CD4-positive, alpha-beta T cell treated with Interleukin-21 for 1 hour (primary cell): ENCODE measurements at places on chromosomes 5 and 9.
A peak's percentile ranks its signal among the peaks of the same experiment; 100 is the strongest.

GRCh38 chr5:4197151-4197550 lies 601.5 kb downstream of the IRX1 start:
- no peak for DNase-seq

GRCh38 chr9:16369427-16369826 lies 501.0 kb downstream of the BNC2 start:
- no peak for DNase-seq

GRCh38 chr5:177402271-177403043 lies 2.0 kb upstream of the PFN3 start:
- DNase-seq: peak; percentile 74

- no peak for DNase-seq
These were observed 540.5 kb downstream of the KCTD16 start for GRCh38 chr5:144711172-144711571.

DNA sequence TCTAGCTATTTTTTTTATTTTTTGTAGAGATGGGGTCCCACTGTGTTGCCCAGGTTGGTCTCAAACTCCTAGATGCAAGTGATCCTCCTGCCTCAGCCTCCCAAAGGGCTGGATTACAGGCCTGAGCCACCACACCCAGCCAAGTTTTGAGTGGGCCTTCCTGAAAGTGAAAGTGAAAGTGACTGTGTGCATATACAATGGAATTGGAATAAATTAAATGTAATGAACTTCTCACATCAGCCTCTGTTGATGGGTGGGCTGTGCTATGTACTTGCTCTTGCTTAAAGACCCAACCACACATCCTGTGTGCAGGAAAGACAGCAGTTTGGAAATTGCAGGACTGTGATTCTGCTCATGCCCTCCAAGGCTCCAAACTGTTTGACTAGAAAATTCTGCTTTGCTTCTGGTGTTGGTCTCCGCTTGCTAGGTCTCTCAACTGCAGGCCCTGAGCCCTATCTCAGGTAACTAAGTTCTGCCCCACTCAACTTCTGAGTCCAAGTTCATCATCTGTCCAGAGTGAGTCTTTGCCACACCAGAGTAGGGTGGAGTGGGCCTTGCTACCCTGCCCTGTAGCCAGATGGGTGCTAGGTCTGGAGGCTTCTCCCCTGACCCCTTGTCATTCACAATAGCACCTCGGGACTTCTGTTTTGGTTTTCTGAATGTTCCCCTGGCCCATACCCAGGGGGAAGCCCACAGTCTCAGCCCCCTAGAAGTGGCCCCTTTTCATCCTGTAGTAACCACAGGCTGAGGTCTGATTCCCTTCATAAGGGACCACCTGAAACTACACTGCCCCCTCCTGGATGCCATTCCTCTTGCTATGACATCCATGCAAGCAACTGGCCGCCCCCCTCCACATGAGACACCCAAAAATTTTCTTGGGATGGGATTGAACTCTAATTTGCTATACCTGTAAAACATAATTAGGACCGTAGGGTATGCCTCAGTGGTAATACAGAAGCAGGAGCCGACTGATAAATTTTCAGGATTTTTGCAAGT lies 36.5 kb upstream of the RAD23B start:
- DNase-seq: peak; percentile 12

DNA sequence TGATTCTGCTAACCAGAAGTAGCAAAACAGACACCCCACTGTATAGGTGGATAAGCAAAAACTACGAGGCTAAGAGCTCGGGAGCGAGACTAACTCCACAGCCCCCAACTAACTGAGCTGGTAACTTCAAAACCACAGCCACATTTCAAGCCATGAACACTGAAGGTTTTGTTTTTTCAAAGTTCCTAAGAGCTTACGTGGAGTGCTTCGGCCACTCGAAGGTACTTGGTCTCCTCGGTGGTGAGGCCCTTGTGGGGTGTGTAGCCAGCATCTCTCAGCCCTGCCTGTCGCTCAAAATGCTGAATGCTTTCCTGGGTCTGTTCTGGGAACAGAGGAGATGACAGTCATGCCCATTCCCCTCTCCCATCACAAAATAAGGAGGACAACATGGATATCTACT lies 11.1 kb downstream of the KIAA1191 start:
- no peak for DNase-seq

GRCh38 chr9:71552480-71552879 lies 215.8 kb downstream of the CEMIP2 start:
- DNase-seq: no peak

- DNase-seq: no peak
These were observed 128.2 kb upstream of the SEMA6A start for GRCh38 chr5:116702776-116703175.

- no peak for DNase-seq
These were observed 214.7 kb downstream of the GAS1 start for GRCh38 chr9:86732514-86733171.

GRCh38 chr5:50435168-50435567 lies 5.9 kb downstream of the EMB start:
- DNase-seq: peak; percentile 23

DNA sequence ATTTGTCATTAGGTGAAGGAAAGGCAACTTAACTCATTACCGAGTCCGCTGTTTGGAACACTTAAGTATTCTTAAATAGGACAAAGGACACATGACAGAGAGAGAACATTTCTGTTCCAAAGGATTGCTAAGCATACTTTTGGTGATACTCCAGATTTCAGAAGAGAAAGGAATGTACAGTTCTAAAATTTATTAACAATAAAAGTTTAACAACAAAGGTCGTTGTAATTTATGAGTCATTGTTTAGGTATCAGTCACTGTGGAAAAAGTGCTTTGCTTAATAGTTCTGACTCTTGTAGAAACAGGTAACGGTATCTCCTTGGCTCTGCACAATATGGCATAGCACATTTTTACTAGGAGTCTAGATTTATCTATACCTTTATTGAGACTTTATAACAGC lies 36.3 kb upstream of the PAM start:
- no peak for DNase-seq

GRCh38 chr5:168088410-168089173 lies 202.9 kb upstream of the WWC1 start:
- DNase-seq: no peak

- peak; percentile 49 for DNase-seq
These were observed 7.3 kb upstream of the FOXB2 start for GRCh38 chr9:77011973-77012821.

GRCh38 chr5:139671096-139671841 lies 23.1 kb downstream of the CXXC5 start:
- DNase-seq: no peak

GRCh38 chr5:169223595-169223953 lies 77.4 kb downstream of the SLIT3 start:
- no peak for DNase-seq

DNA sequence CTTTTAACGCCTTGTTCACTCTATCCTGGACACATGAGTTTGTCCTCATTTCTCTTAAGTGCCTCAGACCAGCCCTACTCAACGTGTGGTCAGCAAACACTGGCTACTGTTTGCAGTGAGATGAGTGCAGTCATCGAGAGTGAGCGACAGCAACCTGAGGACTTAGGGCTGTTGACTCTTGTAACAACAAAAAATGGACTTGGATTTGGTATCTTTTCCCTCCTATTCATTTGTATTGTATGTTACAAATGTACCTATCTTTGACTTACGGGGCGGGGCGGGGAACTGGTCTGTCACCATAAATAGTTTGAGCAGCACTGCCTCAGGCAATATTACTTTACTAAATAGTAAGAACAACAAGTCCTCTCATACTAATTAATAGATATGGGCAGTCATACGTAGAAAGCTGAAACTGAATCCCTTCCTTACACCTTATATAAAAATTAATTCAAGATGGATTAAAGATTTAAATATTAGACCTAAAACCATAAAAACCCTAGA lies 84.1 kb downstream of the TLE1 start:
- no peak for DNase-seq

DNA sequence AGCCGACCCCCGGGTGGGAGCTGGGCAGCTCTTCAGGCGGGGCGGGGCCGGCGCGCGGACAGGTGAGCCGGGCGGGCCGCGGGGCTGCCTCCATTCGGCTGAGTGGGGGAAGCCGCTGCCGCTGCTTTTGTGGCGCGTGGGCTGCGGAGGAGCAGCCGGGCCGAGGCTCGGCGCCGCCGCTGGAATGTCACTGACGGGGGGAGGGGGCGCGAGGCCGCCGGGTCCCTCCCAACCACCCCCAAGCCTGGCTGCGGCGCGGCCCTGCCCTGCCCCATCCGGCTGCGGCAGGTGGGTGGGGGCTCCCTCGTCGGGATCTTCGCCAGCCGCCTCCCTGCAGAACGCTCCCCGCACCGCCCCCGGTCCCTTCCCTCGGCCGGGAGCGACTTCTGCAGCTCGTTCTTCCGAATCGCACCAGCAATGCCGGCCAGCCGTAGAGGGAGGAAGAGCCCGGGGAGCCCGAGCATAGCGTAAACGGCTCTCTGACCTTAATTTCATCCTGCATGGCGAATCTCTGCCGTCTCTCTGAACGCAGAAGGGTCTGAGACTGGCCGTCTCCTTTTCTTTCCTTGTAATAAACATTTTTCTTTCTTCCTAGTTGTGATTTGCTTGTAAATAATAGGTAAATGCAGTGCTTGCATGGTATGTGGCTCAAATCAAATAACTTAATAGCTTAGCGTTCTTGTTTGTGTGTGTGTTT lies 505 bp downstream of the SPTAN1 start:
- DNase-seq: peak; percentile 59

GRCh38 chr9:108033976-108034964 lies 544.7 kb upstream of the KLF4 start:
- DNase-seq: no peak

DNA sequence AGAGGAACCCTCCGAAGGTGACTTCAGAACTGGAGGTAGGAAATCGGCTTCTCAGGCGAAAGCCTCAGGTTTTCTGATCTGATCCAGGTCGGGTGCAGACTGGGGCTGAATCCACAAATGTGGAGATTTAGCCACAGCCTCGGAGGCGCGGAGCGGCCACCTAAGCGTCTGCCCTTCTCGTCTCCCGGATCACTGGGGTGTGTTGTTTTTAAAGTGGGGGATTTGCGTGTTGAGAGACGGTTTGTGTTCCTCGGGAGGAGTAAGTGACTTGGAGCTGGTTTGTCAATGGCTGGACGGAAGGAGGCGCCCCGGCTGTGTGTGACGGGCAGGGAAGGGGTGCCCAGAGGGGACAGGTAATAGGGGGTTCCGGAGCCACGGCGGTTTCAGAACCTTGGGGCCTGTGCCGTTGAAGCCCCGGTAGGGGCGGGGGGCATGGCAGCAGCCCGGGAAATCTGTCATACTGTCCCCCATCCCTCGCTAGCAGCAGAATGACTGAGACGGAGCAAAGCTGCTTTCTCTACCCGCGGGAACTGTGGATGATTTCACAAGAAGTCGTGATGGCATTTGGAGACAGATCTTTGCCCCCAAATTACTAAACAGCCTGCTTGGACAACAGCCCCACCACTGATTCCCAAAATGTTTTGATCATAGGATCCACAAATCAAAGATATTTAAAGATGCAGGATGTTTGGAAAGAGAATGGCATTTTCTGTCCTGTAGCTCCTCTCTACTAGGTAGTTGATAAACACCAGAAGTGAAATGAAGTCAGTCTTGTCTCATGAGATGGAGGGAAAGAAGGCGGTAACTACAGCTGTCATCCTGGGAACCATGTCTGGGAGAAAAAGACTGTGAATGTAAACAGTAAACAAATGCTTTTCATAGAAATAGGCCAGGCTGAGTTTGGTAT lies 216.5 kb downstream of the PDZD2 start:
- peak; percentile 4 for DNase-seq

DNA sequence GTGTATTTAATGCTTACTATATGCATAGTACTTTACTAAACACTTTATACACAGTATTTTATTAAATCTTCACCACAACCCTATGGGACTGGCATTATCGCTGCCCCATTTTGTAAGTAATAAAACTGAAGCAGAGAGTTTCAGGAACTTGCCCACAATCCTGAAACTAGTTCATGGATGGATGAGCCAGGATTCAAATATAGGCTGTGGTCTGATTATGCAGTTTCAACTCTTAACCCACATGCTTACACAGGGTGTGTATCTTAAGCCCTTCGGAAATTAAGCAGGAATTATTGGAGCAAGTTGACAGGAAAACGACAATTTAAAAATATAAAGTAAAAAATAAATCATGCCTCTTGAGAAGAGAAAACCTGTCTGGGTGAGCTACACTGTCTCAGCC lies 109.0 kb downstream of the ATP10B start:
- no peak for DNase-seq

- DNase-seq: no peak
These were observed 7.8 kb upstream of the C9orf40 start for GRCh38 chr9:74960561-74960960.

DNA sequence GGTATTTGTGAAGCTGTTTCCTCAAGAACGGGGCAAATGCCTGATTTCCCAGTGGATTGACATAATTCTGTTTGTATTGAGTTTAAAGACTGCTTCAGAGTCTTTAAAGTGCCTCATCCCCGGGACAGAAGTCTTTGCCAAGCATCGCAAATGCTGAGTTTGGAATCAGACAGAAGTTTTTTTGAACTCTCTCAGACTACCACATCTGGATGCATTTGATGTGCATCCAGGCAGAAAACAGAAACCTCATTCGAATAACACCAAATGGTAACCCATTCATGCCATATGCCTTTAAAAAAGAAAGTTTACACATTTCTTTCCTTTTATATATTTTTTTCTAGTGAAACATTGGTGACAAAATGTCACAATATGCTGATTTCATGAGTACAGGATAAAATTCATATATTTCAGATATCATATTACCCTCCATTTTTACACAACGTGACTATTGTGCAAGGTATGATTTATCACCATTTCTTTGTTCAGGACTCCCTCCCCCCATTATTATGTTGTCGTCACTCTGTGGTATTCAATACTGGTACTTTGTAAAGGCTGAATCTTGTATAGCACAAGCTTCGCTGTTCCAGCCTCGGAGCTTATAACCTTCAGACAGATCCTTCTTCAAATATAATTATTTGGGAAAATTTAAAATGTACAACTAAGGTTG lies 91.1 kb downstream of the ZNF608 start:
- DNase-seq: no peak

DNA sequence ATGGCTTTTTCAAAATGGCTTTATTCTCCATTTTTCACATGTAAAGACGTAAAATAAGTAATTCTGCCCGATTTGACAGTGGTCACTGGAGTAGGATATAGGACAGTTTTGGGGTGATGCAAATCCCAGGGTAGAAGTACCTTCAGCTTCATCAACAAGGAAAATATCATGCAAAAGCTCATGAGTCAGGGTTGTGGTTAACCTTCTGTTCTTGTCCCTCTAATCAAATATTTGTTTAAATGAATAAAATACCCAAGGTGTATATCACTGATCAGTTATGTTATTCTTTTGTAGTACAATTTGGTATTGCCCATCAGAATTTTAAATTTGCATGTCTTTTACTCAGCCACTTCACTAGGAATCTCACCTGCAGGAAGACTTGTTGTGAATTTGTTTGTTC lies 40.0 kb downstream of the FBXL7 start:
- DNase-seq: no peak

- DNase-seq: no peak
These were observed 737.9 kb upstream of the ZNF608 start for GRCh38 chr5:125484272-125484741.

DNA sequence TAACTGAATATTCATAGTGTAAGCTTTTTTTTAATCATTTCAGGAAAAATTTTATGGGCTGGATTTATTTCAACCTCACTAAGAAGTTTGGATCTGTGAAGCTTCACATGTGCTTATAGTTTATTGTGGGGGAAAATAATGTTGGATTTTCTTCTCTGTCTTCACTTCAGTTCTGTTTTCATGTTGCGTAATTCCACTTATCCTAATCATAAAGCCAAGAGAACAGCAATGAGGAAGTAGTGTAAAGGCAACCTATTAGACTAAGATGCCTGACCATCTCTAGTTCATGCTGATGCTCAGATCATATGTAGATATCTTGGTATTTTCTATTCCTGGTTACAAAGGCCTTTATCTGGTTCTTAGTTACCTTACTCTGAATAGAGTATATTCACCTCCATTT lies 50.0 kb downstream of the CD180 start:
- no peak for DNase-seq

GRCh38 chr5:142181096-142181495 lies 72.5 kb downstream of the NDFIP1 start:
- DNase-seq: no peak
